ENCODE measurements at places on chromosomes 5 and 9.
A peak's percentile ranks its signal among the peaks of the same experiment; 100 is the strongest.

DNA sequence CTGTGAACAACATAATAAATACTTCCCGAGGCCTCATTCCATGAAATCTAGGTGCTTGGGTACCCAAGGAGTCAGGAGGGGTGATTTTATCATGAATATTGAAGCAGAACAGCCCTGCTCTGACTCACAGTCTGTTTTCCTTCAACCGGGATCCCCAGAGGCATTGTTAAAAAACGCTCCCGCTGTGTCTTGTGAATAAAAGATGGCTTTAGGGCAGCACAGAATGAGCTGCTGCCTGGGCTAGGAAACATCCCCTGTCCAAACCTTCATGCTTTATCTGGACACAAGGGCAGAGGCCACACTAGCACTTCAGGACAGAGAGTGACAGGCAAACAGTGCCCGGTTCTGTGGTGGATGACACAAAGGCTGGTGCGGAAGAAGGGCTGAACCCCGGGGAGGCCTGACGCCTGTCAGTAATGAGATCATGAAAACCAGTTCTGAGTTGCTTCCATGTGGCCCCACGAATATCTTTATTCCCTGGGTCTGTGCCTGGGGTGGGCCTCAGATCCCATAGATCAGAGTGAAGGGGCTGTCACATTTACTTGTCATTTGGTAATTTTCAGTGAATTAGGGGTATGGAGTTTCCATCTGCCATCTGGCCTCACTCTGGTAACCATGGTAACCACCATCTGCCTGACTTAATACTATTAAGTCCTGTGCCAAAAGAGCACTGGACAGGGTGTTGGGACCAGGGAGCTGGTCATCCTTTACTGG is 2.6 kb downstream of the IGFBPL1 start:
- DNase-seq = peak; percentile 78

DNA sequence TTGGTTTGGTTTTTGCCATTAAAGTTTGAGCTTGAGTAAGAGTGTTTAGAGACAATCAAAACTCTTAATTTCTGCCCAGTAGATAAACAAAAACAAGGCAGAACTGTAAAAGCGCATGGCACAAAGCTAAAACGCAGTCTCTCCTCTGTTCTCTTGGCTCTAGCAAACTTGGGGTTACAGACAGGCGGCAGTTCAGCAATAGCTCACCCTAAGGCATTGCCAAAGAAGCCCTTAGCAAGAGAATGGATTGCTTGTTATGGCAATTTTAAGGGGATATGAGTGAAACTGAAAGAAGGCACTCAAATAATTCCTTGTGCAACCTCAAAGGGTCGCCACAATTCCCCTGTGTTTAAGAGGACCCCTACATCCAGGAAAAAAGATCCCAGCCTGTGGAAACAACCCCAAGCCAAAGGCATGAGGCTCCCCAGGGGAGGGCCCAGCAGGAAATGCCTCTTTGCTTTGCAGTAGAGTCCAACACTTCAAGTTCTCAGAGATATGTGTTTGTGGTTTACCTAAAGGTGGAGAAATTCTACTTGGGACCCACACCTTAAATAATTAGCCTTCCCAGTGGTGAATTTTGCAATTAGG is 317.0 kb upstream of the MPDZ start:
- no peak for DNase-seq

- DNase-seq = no peak
Measured at GRCh38 chr5:91474201-91474600, 91.1 kb upstream of the ARRDC3 start.

DNA sequence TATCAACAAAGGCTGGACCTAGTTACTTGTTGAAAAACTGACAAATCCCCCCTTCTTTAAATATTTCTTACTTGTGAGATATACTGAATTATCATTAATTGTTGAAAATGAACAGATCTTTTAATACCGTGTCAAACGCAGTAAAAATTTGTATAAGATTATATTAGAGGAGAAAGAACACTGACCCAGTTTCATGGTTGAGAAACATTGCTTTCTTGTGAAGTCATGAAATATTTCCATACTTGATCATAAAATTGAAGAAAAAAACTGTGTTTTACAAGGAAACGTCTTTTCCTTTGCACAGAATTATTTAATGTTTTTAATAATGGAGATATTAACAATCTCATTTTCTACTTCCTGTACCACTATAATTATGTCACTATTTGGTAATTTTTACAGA is 45.8 kb downstream of the MOCS2 start:
- no peak for DNase-seq

GRCh38 chr9:21434202-21435014 is 5.8 kb upstream of the IFNA1 start:
- DNase-seq = peak; percentile 59

DNA sequence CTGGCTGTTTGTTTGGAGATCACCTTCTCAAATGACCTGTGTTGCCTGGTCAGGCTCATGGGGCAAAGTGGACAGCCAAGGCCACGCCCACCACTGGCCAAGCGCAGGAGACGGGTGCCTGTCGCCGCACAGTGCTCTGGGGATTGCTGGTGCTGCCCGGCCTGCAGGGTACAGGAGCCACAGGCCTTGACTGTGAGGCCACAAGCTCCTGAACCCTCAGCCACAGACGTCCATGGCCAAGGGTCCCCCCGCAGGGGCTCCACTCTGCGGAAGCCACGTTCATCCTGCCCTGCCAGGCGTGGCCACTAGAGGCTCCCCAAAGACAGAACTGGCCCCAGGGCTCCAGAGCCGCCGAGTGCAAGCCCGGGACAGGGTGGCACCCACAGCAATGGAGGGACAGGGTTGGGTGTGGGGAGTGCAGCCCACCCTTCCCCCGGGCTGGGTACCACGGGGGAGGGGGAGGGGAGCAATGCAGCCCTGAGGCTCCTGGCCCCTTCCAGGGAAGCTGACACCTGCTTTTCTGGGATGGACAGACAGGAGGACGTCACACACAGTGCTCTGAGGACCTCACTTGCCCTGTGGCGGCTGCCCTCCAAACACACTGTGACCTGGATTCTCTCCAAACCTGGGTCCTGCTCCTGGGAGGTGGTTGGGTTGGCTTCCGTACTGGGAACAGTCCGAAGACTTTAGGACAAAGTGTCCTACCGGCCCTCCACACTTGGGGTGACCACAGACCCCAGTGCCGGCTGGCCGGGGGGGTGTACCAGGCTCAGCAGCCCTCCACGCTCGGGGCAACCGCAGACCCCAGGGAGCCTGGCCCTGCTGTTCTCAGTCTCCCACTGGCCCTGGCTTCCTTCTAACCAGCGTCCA is 21.5 kb downstream of the TPPP start:
- peak; percentile 82 for DNase-seq

GRCh38 chr5:38996123-38996522 is 78.1 kb downstream of the RICTOR start:
- no peak for DNase-seq

DNA sequence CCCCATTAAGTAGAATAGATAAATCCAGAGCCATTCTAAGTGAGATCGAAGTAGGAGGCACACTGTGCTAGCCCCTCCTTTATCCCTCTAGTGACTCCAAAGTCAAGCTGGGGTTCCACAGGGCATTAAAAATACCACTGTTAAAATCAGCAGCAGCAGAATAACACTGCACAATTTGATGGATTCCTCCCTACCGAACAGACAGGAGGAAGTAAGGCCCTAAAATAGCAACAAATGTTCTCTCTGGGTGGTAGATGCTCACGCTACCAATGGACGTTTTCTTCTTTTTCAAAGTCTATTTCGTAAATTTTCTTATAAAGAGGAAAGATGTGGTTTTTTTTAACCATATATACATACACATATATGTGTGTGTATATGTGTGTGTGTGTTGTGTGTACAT is 54.4 kb downstream of the FBXW11 start:
- DNase-seq = no peak

- DNase-seq = peak; percentile 62
Measured at GRCh38 chr5:11903614-11904264, 507 bp downstream of the CTNND2 start.

- no peak for DNase-seq
Measured at GRCh38 chr9:35820076-35820475, 5.2 kb upstream of the HINT2 start.

DNA sequence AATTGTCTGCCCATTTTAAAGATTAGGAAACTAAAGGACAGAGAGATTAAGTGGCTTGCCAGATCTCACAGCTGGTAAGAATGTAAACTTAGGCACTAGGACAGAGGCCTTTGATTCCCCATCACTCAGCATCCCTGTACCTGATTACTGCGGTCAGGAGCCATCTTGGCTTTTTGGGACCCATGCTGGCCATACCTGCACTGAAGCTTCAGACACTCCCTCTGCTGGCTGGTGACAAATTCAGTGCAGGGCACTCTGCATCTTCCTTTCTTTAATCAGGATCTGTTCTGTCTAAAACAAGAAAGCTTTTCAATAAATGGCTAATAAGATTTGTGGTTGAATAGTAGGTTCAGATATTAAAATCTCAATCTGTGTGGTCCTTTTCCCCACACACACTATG is 215.5 kb upstream of the RORB start:
- no peak for DNase-seq

- no peak for DNase-seq
Measured at GRCh38 chr9:74277532-74277931, 219.6 kb upstream of the RORB start.

DNA sequence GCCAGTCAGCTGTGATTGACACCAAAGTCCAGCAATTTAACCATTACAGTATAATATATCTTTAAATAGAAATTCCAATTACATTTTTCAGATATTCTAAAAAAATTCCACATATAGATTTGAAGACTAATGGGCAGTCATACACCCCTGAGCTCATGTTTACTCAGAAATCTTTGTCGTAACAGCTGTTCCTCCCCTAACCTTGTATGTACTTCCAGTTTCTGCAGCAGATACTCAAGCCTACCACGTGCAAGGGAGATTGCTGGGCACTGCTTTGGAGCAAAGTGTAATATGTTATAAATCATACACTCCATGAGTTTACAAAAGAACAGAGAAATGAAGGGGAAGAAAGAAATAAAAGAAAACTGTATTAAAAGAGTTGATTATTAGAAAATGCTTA is 241.2 kb downstream of the TRIM32 start:
- no peak for DNase-seq

- no peak for DNase-seq
Measured at GRCh38 chr9:130128251-130128650, 44.0 kb upstream of the NCS1 start.

- DNase-seq = no peak
Measured at GRCh38 chr5:27978322-27978721, 939.9 kb upstream of the CDH9 start.

GRCh38 chr9:95857124-95857523 is 18.4 kb upstream of the ERCC6L2 start:
- DNase-seq = peak; percentile 85

DNA sequence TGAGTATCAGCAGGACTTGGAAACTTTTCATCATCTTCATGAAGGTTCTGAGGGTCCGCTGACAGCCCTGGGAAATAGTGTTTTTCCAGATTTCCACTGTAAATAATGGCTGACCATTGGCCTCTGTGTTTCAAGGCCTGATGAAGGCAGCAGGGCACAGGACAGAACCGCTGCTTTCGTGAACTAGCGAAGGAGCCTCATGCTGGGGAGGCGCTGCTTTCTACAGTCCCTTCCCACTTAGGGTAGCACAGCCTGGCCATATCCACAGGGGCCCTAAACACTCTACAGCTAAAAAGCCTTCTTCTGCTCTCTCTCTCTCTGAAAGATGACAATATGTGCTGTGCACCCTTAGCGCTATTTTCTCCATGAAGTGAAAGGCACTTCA is 118.2 kb downstream of the MED27 start:
- no peak for DNase-seq

DNA sequence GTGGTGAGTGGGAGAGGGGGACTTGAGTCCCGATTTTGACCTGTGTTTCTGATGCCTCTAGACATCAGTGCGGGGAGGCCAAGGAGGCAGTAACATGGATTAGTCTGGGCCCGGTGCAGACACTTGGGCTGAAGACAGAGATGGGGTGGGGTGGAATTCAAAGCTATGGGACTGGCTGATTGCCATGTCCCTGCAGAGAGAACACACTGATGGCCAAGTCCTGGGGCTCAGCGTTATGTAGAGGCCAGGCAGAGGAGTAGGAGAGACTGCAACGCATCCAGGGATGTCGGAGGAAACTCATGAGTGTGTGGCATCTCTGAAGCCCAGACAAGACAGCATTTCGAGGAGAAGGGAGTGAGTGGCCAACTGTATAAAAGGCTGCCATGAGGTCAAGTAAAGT is 30.1 kb downstream of the PSD2 start:
- no peak for DNase-seq

DNA sequence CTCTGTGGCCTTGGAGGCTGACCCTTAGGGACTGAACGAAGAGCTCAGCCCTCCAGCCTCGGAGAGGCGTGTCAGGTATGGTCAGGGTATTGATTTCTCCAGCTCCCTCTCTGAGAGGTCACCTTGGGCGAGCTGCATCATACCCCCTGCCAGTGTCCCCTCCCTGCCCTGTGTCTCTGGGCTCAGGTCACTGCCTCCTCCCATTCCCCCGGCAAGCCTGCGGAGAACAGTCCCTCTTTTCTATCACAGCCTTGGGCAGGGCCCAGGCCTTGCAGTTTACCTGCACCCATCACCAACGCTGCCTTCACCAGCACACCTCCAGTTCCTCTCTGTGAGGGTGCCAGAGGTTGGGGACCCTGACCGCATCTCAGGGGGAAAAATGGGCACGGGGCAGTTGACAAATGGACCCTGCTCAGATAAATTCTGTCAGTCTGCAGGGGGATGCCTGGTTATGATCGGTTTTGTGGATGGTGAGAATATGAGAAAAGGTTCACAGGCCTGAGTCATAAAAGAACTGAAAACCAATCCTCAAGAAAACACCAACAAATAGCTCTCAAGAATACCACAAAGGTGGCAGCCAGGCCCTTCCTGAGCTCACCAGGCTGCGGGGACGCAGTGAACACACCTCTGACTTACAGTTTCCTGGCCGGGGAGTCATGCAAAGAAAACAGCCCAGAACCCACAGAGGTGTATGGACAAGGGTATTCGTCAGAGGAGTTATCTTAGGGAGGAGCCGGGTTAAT is 24.7 kb upstream of the RXRA start:
- no peak for DNase-seq
